Stimulated activated CD4-positive, alpha-beta T cell treated with anti-CD3 and anti-CD28 coated beads, TNF-alpha, amount 100 ng/mL, for 1 hour (primary cell): ENCODE measurements at places on chromosomes 16 and 17.

DNA sequence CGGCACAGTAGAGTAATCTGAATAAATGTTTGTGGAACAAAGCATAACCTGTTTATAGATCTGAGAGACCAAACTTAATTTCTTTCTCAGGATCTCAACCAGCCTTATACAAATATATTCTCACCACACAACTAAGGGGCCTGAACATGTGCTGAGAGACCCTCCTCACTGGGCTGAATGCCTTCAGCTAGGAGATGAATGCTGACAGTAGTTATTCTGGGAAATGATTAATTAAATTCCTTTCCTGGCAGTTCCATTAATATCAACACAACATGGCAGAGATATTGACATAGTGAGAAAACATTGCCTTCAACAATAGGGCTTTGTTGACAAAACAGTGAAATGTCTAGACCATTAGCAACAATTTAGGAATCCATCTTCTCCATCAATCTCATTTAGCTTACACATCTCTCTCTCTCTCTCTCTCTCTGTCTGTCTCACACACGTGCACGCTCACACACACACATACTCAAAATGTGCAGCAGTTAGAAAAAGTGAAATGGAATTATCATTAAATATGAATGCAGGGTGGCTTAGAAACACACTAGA lies 780.8 kb upstream of the CDH8 start:
- DNase-seq = no peak

GRCh38 chr16:886802-887731 lies 83.7 kb downstream of the LMF1 start:
- DNase-seq = no peak

DNA sequence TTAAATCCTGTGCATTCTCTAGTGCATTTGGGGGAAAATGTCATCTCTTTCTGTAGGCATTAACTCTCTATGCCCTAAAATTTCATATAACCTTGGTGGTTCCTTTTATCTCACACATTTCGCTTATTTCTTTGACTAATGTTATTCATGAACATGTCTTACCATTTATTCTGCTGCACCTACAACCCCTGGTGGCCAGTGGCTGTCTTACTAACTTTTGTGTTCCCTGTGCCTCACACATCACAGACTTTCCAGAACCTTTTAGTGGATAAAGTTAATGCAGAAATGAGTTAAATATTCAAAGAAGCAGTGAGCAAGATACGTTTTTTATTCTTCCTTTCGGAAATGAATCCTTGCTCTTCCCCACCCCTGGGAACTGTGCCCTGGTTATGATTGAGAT lies 111.9 kb downstream of the CDH13 start:
- DNase-seq = no peak

DNA sequence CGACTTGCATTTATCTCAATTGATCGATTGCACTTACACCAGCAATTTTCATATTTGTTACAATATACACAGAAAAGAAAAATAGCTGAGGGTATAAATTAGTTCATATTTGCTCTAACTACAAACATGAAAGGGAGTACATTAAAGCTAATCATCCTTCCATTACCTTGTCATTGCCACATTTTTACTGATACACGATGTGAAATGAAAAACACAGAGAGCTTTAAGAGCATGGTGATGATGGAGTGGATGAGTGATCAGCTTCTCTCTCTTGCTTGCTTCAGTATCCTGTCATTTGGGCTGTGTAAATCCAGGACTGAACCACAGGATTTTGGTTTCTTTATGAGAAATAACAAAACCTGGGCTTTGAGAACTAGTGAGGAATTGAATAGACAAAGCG lies 1207.5 kb upstream of the GOT2 start:
- DNase-seq = no peak

DNA sequence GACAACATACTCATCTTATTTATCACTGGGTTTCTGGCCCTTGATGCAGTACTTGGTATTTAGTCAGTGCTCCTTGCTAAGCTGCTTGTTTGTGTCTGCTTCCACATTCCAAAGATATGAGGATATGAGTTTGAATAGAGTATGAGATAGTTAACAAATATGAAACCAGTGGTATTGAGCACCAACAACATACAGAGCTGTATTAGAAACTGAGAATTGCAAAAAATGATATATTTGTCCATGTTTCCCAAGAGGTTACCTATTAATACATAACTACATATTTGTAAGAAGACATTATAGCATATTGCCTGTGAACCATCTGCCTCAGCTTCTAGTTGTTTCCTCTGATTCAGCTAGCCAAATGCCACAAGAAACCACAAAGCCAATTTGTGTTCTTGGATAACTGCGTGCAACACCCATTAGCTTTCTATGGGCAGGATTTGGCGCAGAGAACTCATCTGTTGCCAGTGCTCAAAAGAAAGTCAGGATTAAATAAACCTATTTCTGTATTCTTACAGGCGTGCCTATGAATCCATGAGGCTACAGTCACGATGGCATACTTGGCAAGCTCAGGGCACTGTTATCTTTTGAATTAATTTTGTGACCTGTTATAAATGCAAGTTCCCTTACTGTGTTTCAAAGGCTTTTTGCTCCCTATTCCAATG lies 194.4 kb downstream of the MAP2K6 start:
- DNase-seq = no peak

DNA sequence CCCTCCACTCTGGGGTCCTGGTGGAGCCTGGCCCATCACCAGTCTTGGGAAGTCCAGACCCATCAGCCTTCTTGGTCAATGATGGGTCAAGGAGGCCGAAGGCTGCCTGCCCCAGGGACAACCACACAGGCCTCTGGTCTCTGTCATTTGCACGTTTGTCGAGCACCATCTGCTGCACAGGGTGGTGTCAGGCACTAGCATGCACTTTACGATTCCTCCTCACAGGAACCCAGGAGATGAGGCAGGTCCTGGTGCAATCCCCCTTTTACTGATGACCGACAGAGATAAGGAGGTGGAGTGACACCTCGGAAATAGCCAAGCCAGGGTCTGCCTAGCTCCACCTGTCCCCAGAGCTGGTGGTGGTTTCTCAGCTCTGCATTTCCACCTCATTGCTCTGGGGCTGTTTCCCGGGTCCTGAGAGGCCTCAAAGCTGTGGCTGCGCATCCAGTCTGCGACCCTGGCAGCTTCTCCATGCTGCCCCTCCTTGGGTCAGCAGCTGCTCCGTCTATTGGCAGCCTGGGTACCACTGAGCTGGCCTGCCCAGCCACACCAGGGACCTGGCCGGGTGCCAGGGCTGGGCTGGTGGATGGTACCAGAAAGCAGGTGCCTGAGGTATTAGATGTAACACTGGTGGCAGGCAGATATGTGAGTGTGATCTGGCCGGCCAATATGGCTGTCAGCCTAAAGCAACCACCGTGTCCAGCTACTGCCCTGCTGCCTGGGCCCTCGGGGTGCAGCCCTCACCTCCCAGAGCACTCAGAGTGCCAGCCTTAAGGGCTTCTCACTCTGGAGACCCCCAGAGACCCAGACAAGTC lies 10.0 kb downstream of the MMP15 start:
- no peak for DNase-seq

- no peak for DNase-seq
These were observed 205.5 kb downstream of the PARN start for GRCh38 chr16:14424595-14424994.
